ENCODE measurements at places on chromosomes 16 and 17. TPM values are rescaled to one million over a fixed set of nuclear protein-coding genes. Genes with fewer than 3 reads are reported as not detected.

GRCh38 chr17:42577140-42577531 is 393 bp downstream of the PSMC3IP start:
- no peak for DNase-seq

Gene CSH2
- 1.8 TPM for total RNA-seq

DNA sequence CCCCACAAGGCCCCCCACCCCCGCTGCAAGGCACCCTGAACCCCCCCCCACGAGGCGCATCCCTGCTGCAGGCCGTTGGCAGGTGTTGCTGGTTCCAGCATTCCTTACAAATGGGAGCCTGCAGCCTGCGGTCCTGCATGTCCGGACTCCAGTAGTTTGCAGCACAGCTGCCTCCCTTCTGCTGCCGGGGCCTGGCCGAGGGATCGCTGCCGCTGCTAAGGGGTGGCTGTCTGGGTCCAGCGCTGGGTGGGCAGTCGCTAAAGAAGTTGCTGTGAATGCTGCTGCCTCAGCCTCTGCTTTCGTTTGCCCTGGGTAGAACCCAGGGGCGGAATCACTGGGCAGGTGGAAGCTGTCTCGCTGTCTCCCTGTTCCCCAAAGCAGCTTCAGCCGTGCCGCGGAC is 11.8 kb downstream of the UTS2R start:
- no peak for DNase-seq

Gene MYH1
- 0.18 TPM for total RNA-seq

DNA sequence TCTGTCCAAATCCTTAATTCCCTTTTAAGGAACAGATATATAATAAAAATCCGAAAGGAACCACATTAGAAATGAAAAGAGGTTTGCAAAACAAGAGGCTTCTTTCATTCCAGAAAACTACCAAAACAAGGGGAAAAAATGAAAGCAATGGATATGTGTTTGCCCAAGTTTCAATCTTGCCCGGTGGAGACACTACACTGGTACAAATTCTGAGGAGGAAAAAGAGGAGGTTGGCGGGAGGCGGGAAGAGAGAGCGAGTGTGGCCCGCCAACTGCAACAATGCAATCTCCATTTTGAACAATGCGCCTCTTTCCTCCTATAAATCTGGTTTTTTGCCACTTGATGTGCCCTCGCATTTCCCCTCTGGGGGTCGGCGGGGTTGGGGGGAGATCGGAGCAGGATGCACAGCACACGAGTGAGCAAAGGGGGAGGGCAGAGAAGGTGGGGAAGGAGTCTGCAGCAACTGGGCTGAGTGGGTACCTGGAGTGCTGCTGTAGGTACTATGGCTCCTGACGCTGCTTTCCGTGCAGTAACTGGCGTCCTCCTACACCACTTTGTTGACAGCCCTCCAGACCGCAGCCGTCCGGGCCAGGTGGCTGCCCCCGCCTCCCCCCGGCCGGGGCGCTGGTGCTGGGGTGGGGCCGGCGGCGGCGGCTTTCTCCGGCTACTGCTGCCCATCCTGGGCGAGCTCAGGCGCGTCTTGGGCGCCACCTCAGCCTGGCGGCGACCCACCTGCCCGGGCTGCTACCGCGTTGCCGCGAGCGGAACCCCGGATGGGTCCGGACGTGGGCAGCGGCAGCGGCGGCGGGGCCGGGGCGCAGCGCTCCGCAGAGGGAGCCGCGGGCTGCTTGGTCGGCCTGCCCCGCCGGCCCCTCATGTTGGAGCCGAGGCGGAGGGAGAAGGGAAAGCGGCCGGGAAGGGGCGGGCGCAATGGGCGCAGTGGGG is 93.8 kb upstream of the PLEKHM1 start:
- peak; percentile 73 for DNase-seq

Measured in cerebellum (tissue), 4 donors.